ENCODE measurements at places on chromosomes 11 and 22.

DNA sequence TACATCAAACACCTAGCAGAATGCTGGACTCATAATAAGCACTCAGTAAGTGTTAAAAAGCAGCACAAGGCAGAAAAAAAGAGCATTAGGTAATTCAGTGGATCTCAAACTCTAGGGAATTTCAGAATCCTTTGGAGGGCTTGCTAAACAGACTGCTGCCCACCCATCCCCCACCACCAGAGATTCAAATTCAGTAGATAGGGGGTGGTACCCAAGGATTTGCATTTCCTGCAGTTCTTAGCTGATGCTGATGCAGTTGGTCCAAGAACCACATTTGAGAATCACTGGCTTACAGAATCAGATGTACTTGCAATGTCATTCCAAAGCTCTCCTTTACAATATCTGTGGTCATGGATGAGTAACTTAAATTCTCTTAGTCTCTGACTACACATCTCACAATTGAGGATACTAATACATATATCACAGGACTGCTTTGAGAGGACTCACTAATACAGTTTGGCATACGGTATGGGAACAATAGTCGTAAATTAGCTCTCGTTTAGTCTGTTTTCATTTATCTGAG, 664.5 kb downstream of the KCNA4 start:
- no peak for DNase-seq

GRCh38 chr11:45931739-45932138, 9.3 kb downstream of the LARGE2 start:
- no peak for DNase-seq

DNA sequence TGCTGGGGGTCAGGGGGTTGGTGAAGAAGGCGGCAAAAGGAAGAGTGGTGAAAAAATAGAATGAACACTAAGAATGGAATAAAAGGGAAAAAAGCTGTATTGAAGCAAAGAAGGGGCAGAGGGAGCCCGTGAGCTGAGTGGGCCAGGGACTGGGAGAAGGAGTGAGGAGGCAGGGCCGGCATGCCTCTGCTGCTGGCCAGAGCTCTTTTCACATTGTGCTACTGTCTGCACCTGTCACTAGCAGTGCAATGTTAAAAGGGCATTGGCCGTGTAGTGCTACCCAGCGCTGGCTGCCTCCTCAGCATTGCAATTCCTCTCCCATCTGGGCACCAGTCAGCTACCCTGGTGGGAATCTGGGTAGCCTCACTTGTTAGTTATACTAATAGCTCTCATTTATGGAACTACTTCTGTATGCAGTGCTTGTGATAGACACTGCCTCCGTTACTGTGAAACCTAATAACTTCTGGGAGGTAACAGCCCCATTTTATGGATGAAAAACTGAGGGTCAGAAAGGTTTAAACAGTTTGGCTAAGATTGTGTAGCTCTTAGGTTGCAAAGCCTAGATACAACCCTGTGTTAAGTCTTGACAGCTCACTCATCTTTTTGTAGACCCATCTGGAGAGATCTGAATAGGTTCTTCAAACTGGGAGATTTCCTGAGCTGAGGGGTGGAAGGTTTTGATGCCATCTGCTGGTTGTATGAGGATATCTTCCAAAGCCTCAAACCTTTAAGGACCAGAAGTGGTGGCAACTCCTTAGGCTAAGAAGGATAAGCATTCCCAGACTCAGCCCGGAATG, 8.5 kb downstream of the YPEL4 start:
- DNase-seq, result peak; percentile 49

DNA sequence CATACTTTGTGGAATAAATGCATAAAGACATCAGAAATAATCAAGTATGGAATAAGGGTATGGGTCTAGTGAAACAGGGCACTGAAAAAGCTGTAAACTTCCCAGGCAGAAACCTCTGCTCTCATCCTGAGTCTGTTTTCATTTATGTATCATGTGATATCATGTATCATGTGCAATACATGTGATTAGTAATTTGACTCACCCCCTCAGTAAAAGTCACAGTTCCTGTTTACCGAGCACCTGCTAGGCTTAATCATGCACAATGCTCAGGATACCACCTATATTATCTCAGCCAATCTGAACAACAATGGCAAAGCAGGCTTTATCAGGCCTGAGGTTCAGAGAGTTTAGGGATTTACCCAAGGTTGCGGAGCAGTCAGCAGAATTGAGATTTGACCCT, 250.6 kb upstream of the TENM4 start:
- no peak for DNase-seq

DNA sequence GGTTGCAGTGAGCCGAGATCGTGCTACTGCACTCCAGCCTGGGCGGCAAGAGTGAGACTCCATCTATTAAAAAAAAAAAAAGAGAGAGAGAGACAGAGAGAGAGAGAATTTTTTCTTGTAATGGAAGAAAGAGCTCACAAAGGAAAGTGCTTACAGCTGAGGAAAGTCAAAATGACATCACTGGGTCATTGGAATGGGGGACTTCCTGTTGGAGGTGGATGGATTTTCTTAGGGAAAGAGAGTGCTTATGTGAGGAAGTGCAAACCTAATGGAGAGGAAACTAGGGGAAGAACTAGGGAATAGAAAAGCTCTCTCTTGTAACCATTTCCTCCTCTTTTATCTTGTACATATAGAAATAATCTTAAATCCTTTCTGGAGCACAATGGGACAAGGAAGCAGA, 6.3 kb upstream of the PIWIL4 start:
- no peak for DNase-seq

GRCh38 chr11:105344938-105345337, 205.4 kb upstream of the CARD18 start:
- peak; percentile 13 for DNase-seq

- DNase-seq, result no peak
Observed at GRCh38 chr11:64224151-64224890, 1.7 kb downstream of the TRPT1 start.

GRCh38 chr22:38172832-38173640, 8.6 kb downstream of the PLA2G6 start:
- DNase-seq, result no peak

- no peak for DNase-seq
Observed at GRCh38 chr22:23007823-23008222, 62.5 kb upstream of the GNAZ start.

- no peak for DNase-seq
Observed at GRCh38 chr11:130801333-130802122, 114.8 kb downstream of the SNX19 start.

DNA sequence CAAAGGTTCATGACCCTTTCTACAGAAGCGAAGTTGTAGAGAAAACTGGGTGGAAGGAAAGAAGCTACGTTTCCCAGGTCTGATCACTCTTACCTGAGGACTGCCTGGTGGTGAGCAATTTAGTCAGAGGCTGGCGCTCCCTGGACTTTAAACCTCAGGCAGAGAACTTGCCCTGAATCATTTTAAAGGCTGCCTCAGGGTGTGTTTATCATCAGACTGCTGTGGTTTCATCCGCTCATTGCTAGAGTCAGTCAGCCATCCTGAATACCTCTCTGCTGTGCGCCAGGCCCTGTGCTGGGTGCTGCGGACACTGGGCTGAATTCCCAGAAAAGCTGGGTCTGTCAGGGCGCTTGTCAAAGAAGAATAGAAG, 2.7 kb downstream of the DTX4 start:
- no peak for DNase-seq

DNA sequence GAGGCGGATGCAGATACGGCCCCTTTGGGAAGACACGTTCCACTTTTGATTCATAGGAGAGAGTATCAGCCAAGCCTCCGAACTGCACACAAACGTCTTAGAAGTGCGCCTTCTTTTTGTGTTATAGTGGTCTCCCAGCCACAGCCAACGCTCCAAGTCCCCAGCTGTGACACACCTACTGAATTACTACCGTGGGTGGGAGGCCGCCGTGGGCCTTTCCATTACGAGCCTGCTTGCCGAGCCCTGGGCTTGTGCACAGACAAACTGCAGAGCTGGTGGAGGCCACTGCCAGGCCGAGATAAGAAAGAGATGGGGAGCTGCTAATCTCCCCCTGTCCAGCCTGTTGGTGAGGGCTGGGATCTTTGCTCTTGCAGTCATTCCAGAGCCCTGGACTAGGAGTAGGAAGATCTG, 761 bp downstream of the HMBS start:
- DNase-seq, result no peak

- no peak for DNase-seq
Observed at GRCh38 chr11:5703741-5704536, 14.3 kb downstream of the TRIM22 start.

DNA sequence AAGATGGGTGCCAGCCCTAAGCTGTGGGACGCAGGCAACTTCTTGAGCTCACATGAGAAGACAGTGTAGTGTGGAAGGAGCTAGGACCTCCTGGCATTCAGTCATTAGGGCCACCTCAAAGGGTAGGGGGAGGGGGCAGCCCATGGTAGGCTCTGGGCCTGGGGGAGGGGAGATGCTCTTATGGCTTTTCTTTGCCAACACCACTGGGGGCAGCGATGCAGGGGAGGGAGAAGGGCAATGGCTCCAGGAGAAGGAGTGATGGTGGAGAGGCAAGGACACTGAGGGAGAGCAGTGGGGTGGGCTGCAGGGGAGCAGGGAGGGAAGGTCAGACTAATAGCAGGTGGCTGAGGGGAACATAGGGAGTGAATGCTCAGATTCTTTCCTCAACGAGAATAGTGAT, 63.3 kb upstream of the SUSD2 start:
- DNase-seq, result no peak

GRCh38 chr11:60869451-60869825, 2.1 kb downstream of the ZP1 start:
- no peak for DNase-seq

Measured in NCI-H446 (cell line).